HuH-7 (cell line): ENCODE measurements at places on chromosomes 11 and 22.

- no peak for DNase-seq
Observed at GRCh38 chr22:23241562-23242472, 61.5 kb downstream of the BCR start.

DNA sequence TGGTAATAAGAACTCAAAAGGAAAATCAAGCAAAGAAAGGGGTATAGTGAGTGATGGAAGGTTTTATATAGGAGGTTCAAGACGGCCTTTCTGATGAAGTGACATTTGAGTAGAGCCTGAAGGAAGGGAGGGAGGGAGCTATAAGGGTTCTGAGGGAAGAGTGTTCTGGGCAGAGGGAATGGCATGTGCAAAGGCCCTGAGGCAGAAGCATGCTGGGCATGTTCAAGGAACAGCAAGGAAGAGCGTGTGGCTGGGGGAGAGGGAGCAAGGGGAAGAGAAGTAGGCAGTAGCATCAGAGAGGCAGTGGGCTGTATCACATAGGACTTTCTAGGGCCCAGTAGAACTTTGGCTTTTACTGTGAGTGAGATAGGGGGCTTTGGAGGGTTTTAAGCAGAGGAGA is 108.9 kb upstream of the NAV2 start:
- DNase-seq, result no peak

- peak; percentile 36 for DNase-seq
Observed at GRCh38 chr11:13354335-13354734, 76.7 kb downstream of the BMAL1 start.

DNA sequence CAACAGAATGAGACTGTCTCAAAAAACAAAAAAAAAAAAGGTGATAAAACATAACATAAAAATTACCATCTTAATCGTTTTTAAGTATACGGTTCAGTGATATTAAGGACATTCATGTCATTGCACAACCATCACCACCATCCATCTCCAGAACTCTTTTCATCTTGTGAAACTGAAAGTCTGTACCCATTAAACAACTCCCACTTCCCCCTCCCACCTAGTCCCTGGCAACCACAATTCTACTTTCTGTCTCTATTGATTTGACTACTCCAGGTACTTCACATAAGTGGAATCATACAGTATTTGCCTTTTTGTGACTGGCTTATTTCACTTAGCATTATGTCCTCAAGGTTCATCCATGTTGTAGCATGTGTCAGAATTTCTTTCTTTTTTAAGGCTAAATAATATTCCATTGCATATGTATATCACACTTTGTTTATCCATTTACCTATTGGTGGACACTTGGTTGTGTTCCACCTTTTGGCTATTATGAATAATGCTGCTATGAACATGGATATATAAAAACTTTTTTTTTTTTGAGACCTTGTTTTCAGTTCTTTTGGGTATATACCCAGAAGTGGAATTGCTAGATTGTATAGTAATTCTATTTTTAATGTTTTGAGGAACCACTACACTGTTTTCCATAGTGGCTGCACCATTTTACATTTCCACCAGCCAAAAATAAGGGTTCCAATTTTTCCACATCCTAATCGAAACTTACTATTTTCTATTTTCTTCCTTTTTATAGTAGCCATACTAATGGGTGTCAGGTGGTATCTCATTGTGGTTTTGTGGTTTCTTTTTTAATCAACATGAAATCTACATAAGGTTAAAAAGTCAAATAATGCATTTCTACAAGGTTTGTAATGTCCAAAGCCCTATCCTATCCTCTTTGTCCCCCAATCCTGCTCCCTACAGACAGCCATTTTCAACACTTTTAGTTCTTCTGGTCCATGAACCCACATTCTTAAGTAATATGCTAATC is 23.4 kb upstream of the PIK3C2A start:
- DNase-seq, result no peak

- no peak for DNase-seq
Observed at GRCh38 chr11:14546672-14547071, 26.5 kb upstream of the PSMA1 start.

- DNase-seq, result peak; percentile 57
Observed at GRCh38 chr22:32206774-32207758, 2.2 kb upstream of the RFPL2 start.

- no peak for DNase-seq
Observed at GRCh38 chr11:85989746-85990145, 79.1 kb downstream of the PICALM start.

- DNase-seq, result no peak
Observed at GRCh38 chr22:41513391-41513790, 30.9 kb downstream of the POLR3H start.

GRCh38 chr22:25210793-25211192 is 8.6 kb upstream of the CRYBB2 start:
- DNase-seq, result no peak

- DNase-seq, result no peak
Observed at GRCh38 chr11:66072081-66072480, 2.0 kb downstream of the PACS1 start.

DNA sequence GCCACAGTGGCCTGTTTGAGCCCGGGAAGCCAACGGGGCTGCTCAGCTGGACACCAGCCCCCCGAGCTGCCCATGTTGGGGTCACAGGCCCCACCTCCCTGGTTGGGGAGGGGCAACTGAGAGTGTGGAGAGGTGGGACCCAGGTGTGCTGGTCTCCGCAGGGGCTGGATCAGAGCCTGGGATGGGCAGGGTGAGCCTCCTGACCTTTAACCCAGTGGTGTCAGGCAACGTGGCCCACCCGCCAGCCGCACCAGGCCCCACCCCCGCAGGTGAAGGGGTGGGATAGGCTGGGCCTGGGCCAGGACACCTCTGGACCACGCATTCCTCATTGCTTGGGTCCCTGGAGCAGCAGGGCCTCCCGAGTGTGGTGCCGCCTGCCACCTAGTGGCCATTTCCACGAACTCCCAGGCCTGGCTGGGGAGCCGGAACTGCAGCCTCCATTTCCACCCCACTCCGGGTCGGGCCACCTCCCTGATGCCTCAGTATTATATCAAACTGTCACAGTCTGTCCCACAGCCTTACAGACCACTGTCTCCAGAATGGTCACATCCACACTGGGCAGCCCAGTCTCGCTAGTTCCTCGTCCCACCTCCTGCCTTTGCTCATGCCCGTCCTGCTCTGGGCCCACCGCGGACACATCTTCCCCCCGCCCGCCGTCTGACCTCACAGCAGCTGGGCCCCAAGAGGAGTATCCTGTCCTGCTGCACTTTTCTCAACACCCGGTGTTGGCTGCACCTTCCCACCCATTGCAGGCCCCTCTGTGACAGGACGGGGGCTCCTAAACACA is 13.3 kb upstream of the PPP6R3 start:
- DNase-seq, result peak; percentile 100

GRCh38 chr22:30562366-30562765 is 12.1 kb downstream of the GAL3ST1 start:
- no peak for DNase-seq

GRCh38 chr22:41603873-41604332 is 14.3 kb upstream of the PMM1 start:
- no peak for DNase-seq

DNA sequence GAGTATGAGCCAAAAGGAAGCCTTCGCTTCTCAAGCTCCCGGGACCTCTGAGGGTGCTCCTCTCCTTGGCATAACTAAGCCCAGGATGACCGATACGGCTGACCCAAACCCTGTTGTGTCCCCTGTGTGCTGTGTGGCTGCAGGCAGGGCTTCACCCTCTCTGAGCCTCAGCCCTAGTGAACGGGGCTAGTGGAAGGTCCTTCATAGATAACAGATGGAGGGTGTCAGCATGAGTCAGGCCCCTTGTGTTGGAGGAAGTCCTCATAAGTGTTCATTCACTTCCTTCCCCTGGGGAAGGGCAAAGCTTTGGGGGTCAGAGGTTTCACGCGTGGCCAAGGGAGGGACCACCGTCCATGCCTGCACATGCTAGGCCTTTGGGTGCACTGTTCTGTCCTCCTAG is 21.5 kb downstream of the SHISAL1 start:
- DNase-seq, result no peak

- DNase-seq, result no peak
Observed at GRCh38 chr22:40300884-40301672, 45.2 kb upstream of the ADSL start.

GRCh38 chr11:112519751-112520150 is 259.1 kb upstream of the PLET1 start:
- no peak for DNase-seq

DNA sequence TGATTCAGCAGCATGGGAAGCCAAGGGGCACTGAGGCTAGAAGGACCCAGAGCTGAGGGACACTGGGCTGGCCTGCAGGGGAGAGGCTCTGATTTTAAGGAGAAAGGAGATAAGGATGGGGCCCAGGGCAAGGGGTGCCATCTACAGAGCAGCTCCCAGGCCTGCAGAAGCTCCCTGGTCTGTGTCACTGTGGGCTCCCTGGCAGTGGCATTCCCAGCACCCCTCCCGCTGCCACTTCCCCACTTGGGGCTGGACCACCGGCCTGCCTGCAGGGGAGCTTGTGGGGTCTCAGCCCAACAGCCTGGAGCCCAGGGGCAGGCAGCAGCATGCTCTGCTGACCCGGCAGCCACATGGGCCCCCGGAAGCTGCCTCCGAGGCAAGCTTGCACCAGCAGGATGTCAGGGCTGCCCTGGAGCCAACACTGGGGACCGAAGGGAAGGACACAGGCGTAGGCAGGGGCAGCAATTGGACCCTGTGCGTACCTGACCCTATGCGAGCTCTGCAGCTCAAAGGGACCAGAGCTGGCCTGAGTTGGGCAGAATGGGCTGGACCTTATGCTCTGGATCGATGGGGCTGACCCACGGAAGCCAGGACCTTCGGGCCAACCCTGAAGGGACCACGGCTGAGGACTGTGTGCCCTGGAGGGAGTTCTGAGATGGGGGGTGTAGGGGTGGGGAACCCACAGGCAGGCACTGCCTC is 35.4 kb upstream of the WNT7B start:
- no peak for DNase-seq

- no peak for DNase-seq
Observed at GRCh38 chr11:113363406-113363805, 24.2 kb upstream of the ANKK1 start.

DNA sequence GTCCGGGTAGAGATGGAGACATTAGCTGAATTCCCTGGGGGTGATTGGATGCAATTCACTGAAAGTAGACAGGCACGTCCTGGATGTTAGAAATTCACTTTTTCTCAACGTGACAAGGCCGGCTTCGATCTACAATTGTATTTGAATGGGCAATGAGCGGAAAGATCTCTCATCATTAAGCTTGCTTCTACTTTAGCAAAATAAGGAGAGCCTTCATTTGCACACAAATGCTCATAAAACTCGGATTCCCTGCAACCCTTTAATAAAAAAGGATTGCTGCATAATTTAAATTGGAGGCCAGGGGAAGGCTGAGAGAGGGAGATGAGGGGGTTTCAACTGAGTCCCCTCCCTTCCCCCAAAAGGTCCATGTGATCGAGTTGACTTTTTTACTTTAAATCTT is 10.6 kb upstream of the PAX6 start:
- DNase-seq, result peak; percentile 22

- DNase-seq, result no peak
Observed at GRCh38 chr11:96196181-96196662, 146.8 kb downstream of the MAML2 start.
